NCI-H1105 treated with DMSO at 0.1 percent for 48 hours (cell line): ENCODE measurements at places on chromosomes 3 and 15.

DNA sequence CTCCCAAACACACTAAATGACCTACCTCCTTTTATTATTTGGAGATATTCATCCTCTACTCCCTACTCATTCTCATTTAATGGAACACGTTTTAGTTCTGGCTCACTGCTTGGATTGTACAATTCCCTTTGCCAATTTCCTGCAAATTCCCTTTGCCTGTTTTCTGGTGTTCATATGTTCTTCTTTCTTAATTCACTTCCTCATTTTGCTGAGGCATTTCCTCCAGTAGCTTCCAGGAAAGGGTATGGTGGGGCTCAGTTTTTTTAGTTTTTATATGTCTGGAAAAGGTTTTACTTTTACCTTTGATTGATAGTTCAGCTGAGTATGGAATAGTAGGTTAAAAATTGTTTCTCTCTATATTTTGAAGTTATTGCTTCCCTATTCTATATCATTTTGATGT is 143.6 kb upstream of the GOLIM4 start:
- DNase-seq: no peak

- no peak for DNase-seq
Measured at GRCh38 chr3:17551333-17551732, 191.1 kb downstream of the TBC1D5 start.

- no peak for DNase-seq
Measured at GRCh38 chr15:44593042-44593736, 56.2 kb downstream of the EIF3J start.

DNA sequence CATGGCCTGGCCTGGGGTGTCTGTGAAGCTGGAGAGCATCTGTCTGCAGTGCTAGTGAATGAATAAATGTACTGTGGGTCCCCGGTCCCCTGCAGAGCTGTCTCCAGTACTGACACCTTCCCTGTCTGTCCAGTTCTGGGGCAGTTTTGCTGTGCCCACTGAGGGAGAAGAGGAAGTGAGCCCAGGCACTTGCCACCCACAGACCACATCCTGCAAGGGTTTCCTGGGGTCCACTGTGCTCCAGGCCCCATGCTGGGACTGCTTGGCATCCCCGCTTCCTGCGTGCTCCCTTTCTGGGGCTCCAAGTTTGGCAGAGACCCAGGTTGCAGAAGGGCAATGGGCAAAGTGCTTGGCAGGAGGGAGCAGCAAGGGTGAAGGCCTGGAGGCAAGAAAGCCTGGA is 4.9 kb upstream of the SLC6A6 start:
- DNase-seq: no peak

- no peak for DNase-seq
Measured at GRCh38 chr15:45346381-45346780, 32.0 kb downstream of the GATM start.

- no peak for DNase-seq
Measured at GRCh38 chr3:46470831-46471230, 6.1 kb upstream of the LTF start.
